ACHN (cell line): ENCODE measurements at places on chromosomes 2 and 18.

DNA sequence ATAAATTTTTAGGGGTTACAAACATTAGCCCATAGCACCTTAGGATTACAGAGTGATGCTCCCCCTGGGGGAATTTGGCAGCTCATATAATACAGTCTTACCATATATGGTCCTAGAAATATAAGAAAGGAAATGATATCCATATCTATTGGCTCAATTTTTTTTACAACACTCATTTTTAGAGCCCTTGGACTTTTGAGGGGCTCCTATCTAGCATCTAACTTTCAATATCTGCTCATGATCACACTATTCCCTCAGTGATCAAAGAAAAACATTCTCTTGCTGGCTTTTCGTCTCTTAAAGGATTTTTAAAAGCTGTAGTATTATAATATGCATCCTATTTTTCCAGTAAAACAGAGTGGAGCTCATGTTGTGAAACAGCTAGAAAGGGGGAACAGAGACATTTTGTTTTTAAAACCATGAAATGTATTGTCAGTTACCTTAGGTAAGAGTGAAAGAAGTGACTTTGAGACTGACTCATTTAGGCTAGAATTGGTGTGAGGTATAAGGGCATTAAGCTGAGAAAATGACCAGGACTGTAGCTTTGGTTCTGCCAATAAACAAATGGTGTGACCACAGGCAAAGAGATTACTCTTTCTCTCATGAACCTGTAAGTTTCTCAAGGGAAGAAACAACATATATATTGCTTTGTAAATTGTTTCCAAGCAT, 65.8 kb downstream of the ALPK2 start:
- no peak for DNase-seq

DNA sequence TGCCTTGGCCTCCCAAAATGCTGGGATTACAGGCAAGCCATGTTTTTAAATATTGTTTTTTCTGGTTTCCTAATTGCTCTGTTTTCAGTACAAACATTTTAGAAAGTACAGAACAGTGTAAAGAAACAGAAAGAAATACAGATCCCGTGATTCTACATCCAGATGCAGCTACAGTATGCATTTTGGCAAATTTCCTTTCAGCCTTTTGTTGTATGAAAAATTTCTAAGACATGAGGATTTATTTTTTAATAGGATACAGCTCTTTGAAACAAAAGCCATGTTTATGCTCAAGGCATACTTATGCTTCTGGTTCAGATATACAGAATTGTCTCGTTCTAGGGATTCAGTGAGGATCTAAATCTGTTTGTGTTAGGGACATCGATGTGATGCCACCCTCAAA, 109.5 kb downstream of the MAP2 start:
- no peak for DNase-seq

GRCh38 chr2:40097691-40098385, 318.8 kb upstream of the THUMPD2 start:
- DNase-seq, result no peak

DNA sequence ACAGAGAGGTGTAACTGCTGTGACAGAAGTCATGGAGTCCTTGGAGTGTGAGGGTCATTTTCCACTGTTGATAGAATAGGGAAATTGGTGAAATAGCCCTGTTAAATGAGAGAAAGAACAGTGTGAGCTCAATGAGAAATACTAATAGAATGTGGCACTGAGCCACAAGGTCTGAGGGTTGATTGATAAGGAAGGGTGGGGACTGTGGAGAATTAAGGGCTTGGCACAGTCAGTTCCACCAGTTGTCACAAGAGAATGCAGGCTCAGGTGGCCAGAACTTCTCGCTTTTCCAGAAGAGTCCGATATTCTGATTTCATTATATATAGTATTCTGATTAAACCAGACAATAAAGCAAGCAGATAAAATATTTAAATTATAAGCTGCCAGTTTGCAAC, 9.1 kb upstream of the IL1RN start:
- no peak for DNase-seq

DNA sequence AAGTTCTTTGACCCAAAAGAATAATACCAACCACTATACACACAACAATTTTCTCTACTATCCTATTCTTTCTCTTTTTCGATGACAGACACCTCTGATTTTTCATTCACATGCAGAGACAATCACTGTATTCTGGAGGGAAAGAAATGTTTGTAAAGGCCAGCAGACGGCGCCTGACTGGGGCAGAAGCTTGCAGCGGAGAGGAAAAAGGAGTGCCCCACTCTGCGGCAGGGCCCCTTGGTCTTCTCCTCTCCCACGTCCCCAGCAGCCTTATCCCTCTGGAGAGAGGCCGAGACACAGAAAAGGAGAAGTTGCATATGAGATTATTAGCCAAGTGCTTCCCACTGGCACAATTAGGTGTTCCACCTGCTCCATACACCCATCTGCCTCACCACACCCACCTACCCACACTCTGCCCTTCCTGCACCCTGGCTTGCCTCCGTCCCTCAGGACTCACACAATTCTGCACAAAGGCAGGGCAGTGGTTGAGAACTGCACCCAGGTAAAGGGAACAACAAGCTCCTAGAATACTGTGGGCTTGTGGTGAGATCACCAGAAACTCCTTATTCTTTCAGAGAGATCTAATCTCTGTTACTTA, 687.3 kb downstream of the NRXN1 start:
- DNase-seq, result no peak

GRCh38 chr2:100780203-100781008, 39.5 kb upstream of the NPAS2 start:
- peak; percentile 13 for DNase-seq

DNA sequence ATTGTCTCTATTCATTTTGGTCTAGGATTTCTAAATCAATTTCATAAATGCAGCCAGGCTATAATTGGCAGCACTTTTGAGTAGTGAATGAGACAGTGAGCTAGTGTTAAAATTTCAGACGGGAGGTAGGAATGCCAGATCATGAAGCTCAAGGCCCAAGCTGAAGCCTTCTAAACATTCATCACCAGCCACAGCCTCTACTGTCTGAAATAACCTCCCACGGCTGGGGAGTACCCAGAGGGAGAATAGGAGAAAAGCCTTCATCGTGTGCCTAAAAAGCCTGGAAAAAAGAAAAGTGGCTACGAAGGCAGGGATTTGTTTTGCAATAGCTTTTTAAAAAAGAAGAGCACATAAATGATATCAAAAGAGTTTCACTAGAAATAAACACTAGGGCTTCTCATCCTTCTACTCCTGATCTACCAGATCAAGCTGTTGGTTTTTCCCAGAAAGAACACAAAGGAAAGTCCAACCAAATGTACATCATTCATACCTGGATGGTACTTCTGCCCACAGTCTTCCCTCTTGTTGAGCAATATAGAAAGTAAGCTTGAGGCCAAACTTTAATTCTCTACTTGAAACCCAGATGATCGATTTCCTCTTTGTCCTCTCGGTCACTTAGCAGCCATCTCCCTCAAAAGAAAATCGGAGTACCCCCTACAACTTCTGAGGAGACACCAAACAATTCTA, 48.1 kb upstream of the SLC39A10 start:
- DNase-seq, result no peak

DNA sequence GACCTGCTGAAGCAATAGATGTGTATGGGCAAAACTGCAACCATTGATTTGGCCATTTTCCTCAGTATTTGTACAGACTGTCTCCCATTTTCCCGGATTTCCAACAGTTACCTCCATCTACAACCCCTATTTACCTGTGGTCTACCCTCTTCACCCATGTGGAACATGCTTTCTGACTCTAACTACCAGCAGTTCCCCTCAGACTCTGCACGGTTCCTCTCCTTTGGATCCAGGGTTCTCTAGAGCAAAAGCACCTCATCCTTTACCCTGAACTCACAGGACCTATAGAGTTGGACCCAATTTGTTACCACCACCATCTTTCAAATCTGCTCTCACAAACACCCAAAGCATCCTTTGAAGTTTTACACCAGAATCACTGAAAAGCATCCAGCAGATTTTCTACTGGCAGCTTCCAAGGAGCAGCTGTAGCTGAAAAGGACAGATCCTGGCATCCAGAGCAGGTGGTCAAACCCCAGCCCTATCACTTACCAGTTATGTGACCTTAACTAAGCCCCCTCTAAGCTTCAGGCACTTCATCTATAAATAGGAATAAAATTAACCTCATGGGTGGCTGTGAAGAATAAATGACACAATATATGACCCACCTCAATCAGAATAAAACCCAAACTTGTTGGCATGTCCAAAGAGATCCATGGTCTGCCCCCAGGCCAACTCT, 15.3 kb downstream of the CYTIP start:
- DNase-seq, result no peak

GRCh38 chr2:220318037-220318436, 690.6 kb downstream of the SLC4A3 start:
- no peak for DNase-seq

DNA sequence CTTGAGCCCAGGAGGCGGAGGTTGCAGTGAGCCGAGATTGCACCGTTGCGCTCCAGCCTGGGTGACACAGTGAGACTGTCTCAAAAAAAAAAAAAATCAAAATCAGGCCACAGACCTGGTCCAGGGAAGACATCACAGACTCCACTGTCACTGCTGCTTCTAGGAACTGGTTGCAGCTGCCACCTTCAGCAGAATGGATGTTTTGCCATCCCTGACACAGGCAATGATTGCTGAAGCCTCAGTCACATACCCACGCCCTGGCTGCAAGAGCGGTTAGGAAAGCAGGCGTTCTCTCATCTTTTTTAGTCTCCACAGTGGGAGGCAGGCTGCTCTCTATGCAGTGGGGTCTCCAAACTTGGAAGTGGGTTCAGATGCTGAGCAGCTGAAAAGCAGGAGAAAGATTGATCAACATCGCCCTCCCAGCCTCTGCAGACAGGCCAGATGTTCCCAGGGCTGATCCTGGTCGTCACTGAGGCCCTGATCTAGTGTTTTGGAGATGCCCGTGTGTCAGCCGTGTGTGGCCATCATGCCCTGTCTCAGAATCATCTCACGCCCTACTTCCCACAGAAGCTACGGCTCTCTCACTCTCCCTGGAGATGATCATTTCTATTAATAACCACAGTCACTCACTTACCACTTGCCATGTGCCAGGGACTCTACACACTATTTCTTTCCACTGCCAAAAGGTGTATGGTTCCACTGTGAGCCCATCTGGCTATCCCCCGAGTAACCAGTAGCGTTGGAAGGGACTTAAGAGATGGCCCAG, 91.8 kb downstream of the PLB1 start:
- DNase-seq, result no peak

DNA sequence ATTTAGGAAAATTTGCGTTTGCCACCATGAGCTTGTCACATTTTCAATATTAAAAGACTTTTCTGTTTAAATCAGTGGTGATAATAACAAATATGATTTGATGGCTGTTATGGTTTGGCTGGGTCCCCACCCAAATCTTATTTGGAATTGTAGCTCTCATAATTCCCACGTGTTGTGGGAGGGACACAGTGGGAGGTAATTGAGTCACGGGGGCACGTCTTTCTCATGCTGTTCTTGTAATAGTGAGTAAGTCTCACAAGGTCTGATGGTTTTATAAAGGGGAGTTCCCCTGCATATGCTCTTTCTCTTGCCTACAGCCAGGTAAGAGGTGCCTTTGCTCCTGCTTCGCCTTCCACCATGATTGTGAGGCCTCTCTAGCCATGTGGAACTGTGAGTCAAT, 83.4 kb upstream of the RGPD4 start:
- DNase-seq, result no peak

DNA sequence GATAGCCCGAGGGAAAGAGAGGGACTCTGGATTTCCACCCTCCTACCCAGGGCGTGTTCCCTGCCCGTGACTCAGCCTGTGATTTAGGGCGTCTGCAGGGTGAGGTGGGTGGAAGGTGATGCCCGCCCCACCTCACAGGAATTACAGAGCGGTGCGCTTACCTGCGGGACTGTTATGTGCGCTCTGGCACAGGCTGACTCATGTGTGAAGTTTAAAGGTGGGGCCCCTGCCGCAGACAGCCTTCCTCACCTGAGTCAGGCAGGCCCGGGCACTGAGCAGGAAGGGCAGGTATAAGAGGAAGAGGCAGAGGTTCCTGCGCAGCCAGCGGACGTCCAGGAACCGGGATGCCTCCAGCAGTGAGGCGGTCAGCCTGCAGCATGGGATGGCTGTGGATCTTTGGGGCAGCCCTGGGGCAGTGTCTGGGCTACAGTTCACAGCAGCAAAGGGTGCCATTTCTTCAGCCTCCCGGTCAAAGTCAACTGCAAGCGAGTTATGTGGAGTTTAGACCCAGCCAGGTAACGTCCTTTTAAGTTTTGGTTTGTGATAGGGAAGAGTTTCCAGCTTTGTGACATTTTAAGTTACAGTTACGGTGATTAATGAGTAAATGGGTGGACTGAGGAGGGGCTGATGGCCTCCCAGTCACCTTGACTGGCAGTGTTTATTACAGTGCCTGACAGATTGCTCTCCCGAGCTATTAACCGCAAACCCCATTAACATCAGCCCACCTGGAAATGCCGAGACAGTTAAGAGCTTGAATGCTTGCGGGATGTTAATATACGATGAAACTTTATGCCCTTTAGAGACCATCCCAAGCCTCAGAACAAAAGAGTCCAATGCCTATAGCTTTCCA, 141.6 kb upstream of the TTC39C start:
- DNase-seq, result no peak

- no peak for DNase-seq
These were observed 26.0 kb upstream of the BCL2L11 start for GRCh38 chr2:111094691-111095090.

GRCh38 chr18:75574187-75574586, 146.7 kb upstream of the SMIM21 start:
- no peak for DNase-seq

DNA sequence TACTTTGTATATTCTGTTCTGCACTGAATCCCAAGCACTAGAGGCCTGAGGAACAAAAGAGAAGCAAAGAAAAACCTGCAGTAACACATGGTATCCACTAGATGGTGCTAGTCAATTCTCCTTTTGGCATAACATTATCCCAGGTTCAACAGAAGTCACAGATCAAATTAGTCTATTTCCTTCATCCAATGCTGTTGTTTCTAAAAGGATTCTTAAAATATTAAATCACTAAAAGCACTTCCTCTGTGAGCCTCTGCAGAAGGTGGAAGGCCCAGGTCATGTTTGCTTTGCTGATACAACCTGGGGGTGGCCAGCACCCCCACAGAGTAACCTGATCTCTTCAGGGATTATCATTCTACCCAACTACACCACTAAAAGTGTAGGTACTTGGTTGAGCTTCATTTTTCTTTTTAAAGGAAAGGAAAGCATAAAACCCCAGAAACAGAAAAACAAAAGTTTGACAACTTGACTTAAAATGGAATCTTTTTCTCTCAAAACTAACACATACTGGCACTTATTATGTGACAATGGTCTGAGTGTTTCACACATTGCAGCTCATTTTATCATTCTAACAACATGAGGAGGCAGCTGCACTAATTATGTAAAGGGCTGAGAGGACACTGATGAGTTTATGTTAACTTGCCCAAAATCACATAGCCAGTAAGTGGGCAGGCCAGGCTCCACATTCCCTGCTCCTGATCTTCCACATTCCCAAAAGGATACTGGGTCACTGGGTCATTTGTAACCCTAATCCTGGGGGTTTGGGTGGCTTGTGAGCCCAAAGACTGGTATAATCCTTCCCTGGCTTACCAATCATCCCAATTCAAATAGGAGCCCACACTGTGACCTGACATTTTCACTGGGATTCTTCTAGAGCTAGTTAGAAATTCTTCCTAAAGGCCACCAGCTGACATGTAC, 66.8 kb upstream of the DNER start:
- peak; percentile 57 for DNase-seq
